NCI-H1436 treated with DMSO at 0.1 percent for 48 hours (cell line): ENCODE measurements at places on chromosomes 6 and 20.
A peak's percentile ranks its signal among the peaks of the same experiment; 100 is the strongest.

GRCh38 chr6:12635813-12636212 lies 80.8 kb upstream of the PHACTR1 start:
- DNase-seq = no peak

DNA sequence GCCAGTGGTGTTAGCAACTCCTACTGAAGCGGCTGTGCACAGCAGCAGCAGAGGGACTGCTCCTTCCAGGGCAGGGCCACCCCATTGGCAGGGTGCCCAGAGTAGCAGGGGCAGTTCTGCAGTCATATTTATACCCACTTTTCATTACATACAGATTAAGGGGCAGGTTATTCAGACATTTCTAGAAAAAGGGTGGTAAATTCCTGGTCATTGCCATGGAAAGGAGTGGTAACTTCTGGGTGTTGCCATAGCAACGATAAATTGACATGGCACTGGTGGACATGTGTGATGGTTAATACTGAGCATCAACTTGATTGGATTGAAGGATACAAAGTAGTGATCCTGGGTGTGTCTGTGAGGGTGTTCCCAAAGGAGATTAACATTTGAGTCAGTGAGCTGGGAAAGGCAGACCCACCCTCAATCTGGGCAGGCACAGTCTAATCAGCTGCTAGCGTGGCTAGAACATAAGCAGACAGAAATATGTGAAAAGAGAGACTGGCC lies 45.0 kb downstream of the IYD start:
- no peak for DNase-seq

DNA sequence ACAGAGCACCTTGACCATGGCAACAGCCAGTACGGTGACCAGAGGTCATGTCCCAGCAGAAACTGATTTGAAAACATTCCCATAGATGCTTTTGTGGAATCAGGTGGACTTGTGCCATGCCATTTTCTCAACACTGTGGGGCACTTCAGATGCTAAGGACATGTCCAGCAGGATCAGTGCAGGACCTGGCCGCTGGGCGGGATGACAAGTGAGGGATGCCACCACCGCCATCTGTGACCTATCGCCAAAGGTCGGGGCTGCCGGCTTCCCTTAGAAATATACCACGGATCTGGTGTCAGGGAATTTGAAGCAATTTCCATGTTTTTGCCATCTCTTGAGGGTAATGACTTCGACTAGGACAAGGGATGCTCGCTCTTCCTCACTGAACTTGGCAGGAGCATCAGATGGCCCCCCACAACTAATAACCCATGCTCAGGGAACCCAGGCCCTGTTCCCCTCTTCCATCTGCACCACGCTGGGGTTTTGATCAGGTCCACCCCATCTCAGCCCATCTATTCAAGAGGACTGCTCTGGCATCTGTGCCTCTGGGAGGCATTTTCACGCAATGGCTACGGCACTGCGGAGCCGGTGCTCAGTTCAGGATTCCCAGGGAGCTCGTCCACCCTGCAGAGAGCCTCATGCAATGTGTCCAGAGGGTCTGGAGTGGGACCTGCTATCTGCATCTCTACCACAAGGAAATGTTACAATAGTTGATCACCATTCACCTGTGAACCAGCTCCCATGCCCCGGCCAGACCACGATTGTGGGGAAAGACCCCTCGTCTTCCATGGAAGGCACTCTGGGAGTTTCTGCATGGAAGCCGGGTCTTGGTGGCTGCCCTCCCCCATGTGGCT lies 302.6 kb downstream of the TAF4 start:
- no peak for DNase-seq

DNA sequence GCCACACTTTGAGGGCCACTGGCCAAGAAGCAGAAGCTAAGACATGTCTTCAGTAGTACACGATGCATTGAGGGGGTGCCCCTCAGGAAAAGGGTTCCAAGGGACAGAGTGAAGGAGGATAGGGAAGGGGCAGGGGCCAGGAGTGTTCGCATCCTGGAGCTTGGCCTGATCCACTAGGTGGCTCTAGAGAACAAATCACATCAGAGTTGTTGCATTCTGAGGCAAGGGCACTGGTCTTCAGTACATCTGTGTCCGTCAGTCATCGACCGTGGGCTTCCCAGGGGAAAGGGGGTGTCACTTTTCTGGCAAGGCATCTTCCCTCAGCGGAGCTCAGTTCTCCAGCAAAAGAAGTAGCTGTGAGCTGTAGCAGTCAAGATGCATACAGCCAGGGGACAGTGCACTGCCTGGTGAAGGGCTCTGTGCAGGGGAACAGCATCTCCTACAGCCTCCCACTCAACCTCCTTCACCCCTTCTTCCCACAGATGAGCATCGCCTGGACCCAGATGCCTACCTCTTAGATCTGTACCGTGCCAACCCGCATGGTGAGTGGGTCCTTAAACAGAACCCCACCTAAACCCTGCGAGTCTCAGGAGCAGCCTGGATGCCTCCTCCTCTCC lies 47.8 kb downstream of the ARHGAP40 start:
- DNase-seq = peak; percentile 34

DNA sequence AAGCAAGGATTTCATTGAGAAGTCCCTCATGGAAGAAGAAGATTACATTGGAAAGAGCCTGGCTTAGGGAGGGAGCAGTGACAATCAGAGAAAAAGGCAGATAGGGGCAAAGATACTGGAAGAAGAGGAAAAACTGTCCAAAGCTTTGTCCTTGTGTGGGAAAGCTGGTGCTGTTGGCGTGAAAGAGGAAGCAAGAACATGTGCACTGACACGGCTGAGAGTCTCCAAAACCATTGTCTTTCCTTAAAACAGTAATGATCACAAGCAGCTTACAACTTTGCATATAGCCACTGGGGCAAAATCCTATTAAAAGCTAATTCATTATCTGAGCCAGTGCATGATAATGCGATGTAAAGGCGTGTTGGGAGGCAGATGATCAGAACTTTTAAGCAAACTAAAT lies 85.1 kb upstream of the ESR1 start:
- no peak for DNase-seq
